Lower leg skin (tissue), 4 donors: ENCODE measurements at places on chromosomes 1 and 21.

GRCh38 chr1:46576596-46576995 lies 25.1 kb upstream of the KNCN start:
- DNase-seq = no peak

DNA sequence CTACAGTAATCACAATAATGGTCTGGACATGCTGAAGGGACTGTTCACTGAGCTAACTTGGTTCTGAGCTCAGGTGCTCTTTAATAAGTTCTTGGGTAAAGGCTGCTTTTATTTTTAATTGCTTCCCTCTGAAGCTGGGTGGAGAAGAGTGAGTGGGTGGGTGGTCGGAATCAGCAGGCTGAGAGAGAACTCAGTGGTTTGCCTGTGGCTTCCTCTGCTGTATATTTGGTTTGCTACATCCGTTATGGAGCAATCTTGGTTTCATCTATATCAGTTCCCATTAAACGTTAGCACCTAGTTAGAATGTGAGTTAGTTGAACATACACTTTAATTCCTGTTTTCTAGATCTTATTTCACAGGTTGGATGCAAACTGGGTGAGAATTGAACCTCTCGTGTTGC lies 23.3 kb downstream of the CNIH4 start:
- no peak for DNase-seq

GRCh38 chr1:224632381-224632871 lies 16.3 kb downstream of the CNIH3 start:
- DNase-seq = no peak

DNA sequence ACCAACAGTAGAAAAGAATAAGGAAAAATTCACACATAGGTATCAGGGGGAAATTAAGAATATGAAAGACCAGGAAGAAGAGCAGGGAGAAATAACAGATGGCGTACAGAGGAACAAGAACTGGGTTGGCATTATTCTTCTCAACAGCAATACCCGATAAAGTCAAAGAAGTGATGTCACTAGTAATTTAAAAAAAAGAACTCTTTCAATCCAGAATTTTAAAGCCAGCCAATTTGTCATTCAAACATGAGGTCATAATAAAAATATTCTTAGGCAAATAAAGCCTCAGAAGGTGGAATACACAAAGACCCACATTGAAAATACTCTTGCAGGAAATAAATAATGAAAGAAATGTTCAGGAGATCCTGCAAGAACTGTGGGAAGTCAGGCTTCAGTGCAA lies 8.8 kb downstream of the NCMAP start:
- DNase-seq = no peak

DNA sequence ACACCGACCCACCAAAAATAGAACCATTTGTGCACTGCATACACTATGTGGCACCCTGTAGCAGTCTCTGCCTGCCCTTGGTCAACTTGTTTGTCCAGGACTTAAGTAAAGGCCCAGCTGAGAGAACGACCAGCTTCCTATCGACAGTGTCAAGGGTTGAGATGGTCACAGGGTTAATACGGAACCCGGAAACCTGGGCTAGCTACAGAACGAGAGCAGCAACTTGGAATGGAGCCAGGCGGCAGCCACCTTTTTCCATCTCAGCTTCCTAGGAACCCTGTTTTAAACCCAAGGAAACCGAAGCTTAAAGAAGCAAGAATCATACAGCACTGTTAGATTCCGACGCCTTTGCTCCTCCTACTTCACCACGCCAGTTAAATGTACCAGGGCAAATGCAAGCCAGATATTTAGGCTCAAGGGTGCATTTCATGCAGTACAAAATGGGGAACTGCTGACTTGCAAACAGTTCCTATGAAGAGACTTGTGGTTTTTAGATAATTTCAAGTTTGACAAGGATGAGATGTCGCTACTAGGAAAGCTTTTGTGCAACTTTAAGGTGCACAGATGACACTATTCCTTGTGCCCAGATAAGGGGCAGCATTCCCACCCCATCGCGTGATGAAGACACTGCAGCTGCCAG lies 35.5 kb downstream of the SLC66A1 start:
- no peak for DNase-seq

DNA sequence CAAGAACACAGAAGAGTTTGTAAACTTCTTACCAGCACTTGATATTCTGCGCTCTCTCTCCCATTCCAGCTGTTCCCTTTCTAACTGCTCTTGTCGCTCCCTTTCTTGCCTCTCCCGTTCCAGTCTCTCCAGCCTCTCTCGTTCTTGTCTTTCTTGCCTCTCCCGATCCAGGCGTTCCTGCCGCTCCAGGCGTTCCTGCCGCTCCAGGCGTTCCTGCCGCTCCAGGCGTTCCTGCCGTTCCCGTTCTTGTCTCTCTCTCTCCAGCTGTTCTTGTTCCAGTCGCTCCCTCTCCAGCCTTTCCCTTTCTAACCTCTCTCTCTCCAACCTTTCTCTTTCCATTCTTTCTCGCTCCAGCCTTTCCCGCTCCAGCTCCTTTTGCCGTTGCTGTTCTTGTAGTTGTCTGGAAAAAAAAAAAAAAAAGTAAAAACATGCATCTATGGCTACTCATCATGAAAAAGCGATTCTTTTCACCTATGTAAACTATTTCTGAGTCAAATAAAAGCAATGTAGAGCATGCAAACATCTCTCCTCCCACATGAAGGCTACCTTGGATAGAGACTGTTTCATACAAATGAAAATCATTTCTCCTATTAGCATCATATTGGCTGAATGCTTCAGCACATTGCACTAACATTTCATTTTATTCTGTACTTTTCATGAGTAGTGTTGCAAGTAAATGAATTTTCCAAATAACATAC lies 91.5 kb upstream of the LBR start:
- no peak for DNase-seq

DNA sequence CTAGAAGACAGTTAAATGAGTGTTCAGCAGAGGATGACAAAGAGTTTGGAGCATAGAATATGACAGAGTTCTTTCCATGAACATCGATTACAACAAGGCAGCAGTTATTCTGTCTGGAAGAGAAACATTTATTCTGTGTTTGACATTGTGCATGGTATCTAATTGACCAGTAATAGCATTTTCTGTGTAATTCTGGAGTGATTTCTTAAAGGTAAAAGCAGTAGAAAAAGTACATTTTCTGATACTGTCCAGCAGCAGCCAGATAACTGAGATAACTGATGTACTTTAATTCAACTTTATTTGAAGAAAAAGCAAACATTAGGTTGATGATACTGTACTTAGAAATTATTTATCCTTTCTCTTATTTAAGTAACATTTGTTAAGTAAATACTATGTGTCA lies 497.1 kb downstream of the AGBL4 start:
- DNase-seq = no peak

GRCh38 chr21:25107708-25108107 lies 499.6 kb downstream of the MRPL39 start:
- no peak for DNase-seq

- no peak for DNase-seq
These were observed 42.0 kb upstream of the LHX8 start for GRCh38 chr1:75092141-75092540.

DNA sequence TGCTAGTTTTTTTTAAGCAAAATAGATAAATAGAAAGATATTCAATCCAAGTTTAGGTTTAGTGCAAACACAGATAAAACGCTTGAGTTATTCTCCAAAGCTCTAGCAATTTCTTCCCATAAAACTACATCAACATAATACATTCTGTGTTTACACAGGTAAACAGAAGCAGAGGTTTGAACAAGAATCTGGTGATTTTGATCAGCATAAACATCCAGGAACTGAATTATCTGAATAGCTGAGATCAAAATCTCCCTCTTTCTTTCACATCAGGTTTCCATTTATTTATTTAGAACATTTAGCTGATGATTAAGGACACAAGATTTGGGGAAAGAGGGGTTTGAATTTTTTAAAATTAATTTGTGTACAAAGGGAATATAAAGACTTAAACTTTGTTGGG lies 1564.6 kb downstream of the MRPL39 start:
- no peak for DNase-seq

DNA sequence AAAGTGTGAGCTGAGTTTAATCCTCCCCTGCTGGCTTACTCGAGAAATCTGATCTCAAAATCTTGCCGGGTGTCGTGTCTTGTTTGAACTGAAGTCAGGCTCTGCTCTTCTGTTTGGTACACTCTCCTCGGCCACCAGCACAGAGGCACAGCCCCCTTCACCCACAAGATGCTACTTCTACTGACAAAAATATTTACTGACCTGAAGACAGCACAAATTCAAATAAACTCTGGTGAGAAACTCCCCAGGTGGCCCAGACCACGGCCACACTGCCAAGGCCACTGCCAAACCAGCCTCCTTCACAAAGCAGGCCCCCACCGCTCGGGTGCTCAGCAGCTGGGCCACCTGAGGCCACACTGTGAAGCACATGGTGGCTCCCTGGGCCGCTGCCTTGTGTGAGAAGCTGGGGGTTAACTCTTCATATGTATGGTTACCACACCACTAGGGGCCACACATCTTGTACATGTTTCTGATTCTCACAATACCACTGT lies 80.6 kb downstream of the TGFBR3 start:
- DNase-seq = peak; percentile 81

DNA sequence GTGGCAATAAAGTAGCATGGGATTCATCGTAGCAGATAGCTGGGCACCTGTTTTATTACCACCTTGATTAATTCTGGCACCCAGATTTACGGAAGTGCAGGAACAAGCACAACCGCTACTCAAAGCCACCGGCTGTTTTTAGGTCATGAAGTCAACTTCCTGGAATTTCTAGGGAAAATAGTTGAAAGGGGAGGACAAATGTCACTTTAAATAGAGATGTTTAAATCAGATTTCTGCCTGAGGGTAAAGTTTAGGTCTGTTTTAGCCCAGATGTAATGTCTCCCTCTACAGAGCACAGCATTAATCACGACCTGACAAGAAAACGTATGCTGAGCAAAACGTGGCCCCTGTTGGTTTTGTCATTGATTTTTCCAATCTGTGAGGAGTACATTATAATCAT lies 8.0 kb downstream of the ADGRL2 start:
- no peak for DNase-seq

DNA sequence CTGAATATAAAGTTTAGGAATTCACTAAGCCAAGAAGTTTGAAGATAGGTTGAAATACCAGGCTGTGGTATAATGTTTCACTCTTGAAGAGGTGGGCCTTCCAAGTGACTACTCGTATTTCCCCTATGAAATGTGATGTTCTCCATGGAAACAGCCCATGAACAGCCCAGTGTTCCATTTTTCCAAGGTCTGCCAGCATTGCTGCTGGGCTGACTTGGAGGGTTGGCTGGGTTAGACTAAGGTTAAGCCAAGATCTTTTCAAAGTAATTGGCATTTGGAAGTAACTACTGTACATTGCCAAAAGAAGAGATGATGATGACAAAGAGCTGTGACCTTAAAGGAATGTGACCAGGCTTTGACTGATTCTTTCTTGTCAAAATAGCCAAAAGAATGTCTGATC lies 73.8 kb downstream of the RPE65 start:
- DNase-seq = no peak

DNA sequence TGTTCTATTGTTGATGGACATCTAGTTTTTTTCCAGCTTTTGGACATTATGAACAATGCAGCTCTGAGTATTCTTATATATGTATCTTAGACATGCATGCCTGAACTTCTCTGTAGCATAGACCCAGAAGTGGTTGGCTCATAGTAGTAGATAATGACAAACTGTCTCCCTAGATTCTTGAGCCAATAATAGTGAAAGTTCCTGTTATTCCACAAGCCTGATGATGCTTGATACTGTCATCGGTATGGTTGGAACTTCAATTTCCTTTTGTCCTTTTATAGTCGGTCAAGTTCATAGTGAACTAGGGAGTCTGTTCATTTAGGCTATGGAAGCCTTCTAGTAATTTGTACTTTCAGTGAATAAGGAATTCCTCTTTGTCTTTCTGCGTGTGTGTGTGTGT lies 56.8 kb downstream of the MTR start:
- no peak for DNase-seq

DNA sequence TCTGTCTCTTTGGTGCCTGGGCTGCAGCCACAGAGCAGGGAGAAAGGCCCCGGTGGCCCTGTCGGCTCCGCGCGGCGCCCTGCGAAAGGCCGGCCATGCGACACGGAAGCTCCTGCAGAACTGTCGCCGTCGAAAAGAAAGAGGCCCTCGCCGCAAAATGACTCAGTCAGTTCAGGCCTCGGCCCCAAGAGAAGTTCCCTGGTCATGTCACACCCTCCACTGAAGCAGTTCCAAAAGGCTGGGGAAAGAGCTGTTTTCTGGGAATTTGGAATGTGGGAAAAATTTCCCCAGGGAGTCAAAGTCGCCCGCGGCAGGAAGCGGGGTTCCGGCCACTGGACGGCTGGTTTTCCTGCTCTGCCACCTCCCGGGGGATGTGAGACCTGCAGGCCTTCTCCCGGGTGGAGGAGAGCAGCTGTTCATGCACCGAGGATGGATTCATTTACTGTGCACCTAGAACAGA lies 115.8 kb upstream of the ZNF678 start:
- DNase-seq = no peak

- no peak for DNase-seq
These were observed 413.7 kb downstream of the DISC1 start for GRCh38 chr1:232040260-232040659.

- no peak for DNase-seq
These were observed 6.4 kb downstream of the SMAP2 start for GRCh38 chr1:40379785-40380452.

- DNase-seq = no peak
These were observed 162.8 kb downstream of the NEGR1 start for GRCh38 chr1:72119491-72119890.

- no peak for DNase-seq
These were observed 8.8 kb upstream of the COG2 start for GRCh38 chr1:230633469-230633868.

DNA sequence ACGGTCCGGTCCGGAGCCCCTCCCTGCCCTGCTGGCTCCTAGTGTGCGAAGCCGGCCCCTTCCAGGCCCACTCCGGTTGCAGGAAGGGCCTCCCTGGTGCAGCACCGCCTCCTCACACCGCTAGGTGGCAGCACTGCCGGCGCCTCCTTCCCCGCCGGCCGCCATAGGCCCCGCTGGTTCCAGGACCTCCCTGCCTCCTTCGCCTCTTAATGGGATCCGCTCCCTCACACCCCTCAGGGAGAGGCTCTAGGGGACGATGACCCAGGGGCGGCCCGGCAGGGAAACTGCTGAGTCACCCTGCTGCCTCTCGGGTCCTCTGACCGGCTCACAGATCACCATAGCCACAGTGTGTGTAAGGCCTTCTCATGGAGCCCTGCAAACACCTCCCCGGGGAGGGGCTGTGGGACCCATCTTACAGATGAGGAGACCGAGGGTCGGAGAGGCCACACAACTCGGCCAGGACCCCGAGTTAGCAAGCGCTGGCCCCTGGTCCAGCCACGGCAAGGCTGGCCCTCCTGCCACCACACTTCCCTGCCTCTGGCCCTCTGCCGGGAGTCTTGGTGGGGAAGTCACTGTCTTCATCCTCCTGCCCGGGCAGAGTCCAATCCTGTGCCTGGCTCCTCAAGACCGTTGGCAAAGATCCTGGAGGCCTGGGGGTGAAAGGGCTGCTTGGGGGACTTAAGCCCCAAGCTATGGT lies 1.6 kb upstream of the AJAP1 start:
- peak; percentile 89 for DNase-seq

DNA sequence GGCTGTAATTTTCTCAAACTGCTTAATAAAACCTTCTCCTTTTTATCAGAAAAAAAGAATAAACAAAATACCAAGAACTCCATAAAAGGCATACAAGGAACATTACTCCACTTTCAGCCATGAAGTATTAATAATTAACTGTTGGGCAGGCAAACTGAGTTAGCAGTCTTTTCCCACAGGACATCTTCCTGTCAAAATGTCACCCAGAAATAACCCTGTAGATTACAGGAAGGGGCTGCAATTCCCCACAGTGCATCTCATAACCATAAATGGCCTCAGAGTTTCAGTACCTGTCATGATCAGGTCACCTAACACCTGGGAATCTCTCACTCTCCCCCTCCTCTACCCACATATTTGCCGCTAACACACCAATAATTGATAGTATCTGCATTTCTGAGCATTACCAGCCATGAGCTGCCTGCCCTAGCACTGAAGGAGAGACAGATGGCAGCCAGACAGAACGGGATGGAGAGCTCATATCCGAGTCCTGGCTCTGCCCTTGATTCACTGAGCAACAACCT lies 475.0 kb downstream of the SMYD3 start:
- DNase-seq = no peak
